Endothelial cell of umbilical vein (primary cell): ENCODE measurements at places on chromosomes 7 and 10. TPM values are rescaled to one million over a fixed set of nuclear protein-coding genes. Genes with fewer than 3 reads are reported as not detected.

GRCh38 chr7:137950967-137951366 is 50.9 kb downstream of the CREB3L2 start:
- no peak overlapping the region for H3K27ac ChIP-seq
- DNase-seq = no peak
- H3K36me3 ChIP-seq = no peaks in the 10 kb centered on the region
- no peaks in the 10 kb centered on the region for H3K27me3 ChIP-seq
- H3K4me3 ChIP-seq = no peak overlapping the region

DNA sequence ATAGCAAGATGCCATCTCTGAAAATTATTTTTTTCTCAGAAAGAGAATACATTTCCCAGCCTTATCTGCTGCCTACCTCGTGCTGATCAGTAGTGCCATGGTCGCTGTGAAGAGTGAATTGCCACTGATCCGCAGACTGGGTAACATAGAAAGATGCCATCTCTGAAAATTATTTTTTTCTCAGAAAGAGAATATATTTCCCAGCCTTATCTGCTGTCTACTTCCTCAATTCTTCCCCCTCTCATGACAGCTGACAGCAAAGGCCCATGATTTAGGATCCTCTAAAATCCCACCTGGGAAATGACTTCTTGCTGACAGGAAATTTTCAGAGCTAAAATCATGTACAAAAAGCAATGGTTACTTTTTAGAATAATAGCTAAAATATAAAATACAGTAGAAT is 92.5 kb upstream of the AHR start:
- no peak for DNase-seq
- no peaks in the 10 kb centered on the region for H3K36me3 ChIP-seq
- no peak overlapping the region for H3K4me3 ChIP-seq
- H3K27me3 ChIP-seq = no peaks in the 10 kb centered on the region
- peaks cover 15% of the 10 kb centered on the region for H3K4me1 ChIP-seq

GRCh38 chr10:89283936-89284475 is 17.8 kb upstream of the IFIT2 start:
- peak; percentile 44 for DNase-seq
- no peaks in the 10 kb centered on the region for H3K36me3 ChIP-seq
- peaks cover 62% of the 10 kb centered on the region for H3K27me3 ChIP-seq
- no peak overlapping the region for H3K27ac ChIP-seq
- peaks cover 15% of the 10 kb centered on the region for H3K4me1 ChIP-seq

DNA sequence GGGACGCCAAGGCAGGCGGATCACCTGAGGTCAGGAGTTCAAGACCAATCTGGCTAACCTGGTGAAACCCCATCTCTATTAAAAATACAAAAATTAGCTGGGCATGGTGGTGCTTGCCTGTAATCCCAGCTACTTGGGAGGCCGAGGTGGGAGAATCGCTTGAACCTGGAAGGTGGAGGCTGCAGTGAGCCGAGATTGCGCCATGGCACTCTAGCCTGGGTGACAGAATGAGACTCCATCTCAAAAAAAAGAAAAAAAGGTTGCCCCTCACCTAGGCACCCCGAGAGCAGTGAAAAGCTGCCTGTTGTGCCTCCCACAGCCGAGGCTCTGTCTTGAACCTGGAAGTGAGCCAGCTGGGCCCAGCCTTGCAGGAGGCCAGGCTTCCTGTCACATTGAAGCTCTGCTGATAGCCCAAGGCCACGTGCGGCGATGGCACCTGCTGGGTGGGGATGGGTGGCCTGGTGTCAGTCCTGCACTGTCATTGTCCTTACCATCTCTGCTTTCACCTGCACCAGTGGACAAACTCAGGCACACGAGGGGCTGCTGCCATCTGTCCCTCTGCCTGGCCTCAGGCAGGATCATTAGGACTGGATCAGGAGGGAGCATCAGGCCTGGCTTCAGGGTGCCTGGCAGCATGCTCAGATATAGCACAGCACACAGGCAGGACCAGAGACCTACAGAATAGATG is 37.8 kb downstream of the DNAJB12 start:
- DNase-seq = peak; percentile 61
- H3K27me3 ChIP-seq = no peaks in the 10 kb centered on the region
- peaks cover 55% of the 10 kb centered on the region for H3K4me1 ChIP-seq
- no peak overlapping the region for H3K4me3 ChIP-seq
- peak overlapping the region; percentile 35 for H3K27ac ChIP-seq

GRCh38 chr10:74189999-74190421 is 39.0 kb downstream of the ADK start:
- no peaks in the 10 kb centered on the region for H3K27me3 ChIP-seq
- no peaks in the 10 kb centered on the region for H3K36me3 ChIP-seq
- H3K27ac ChIP-seq = peak overlapping the region; percentile 25
- peak overlapping the region; percentile 11 for H3K4me3 ChIP-seq
- peaks cover 13% of the 10 kb centered on the region for H3K4me1 ChIP-seq

Gene CALML5
- polyA plus RNA-seq = not detected in 2 replicates

Gene NPFFR1
- polyA plus RNA-seq = not detected in 2 replicates

Gene PRPS1L1
- polyA plus RNA-seq = not detected in 2 replicates

Gene OSBPL3
- polyA plus RNA-seq = 3.6 and 7.5 TPM in 2 replicates

Gene FEZF1
- polyA plus RNA-seq = not detected in 2 replicates

Gene XPNPEP1
- polyA plus RNA-seq = 245 and 319 TPM in 2 replicates

Gene LBX1
- polyA plus RNA-seq = not detected in 2 replicates
